ENCODE measurements at places on chromosomes 12 and 14.

DNA sequence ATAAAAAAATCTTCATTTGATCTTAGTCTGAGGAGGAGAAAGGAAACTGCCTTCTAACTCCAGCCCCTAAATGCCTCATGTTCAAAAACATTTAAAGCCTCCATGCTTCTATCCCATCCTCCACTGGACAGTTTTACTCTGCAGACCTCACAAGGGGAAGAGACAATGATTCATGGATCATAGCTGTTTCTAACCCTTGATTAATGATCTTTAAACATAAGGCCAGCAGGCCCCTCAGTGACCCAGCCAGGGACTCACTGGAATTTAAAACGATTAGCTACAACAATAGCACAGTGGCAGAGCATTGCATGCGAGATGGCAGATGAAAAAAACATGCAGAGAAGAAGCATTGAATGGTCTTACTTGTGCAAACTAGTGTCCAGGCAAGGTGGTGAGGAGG lies 6.0 kb downstream of the DCTN2 start:
- H3K27ac ChIP-seq, result no peak overlapping the region
- H3K27me3 ChIP-seq, result no peaks in the 10 kb centered on the region
- no peaks in the 10 kb centered on the region for H3K36me3 ChIP-seq
- DNase-seq, result no peak
- no peak overlapping the region for H3K4me3 ChIP-seq

DNA sequence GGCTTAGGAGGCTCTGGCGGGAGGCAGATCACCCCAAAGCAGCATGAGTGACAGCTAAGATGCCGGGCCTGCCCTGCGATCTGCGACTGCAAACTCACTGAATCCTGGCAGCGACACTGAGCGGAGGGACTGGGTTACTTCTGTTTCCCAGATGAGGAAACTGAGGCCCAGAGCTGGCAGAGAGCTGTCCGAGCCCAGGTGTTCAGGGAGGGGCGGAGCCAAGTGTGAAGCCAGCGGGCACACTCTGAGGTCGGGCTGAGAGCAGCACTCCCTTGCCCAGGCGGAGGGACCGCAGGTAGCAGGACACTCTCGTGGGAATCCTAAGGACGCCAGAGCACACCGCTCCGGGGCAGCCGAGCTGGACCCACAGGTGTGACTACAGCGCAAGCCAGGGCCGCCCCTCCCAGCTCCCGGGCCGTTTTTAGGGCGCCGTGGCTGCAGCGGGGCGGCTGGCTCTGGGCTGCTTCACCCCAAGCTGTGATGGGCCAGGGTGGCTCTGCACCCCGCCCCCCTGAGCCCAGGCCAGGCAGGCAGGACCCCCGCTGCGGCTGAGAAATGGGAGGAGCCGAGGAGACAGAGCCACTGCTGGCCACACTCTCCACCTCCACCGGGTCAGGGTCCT lies 27.4 kb downstream of the MMP17 start:
- H3K4me1 ChIP-seq, result no peaks in the 10 kb centered on the region
- H3K4me3 ChIP-seq, result no peak overlapping the region
- H3K27ac ChIP-seq, result no peak overlapping the region
- H3K27me3 ChIP-seq, result peaks cover 17% of the 10 kb centered on the region

- peaks cover 13% of the 10 kb centered on the region for H3K36me3 ChIP-seq
- H3K27me3 ChIP-seq, result no peaks in the 10 kb centered on the region
- DNase-seq, result no peak
- H3K4me3 ChIP-seq, result no peak overlapping the region
These were observed 31.9 kb downstream of the ERG28 start for GRCh38 chr14:75628816-75629215.

DNA sequence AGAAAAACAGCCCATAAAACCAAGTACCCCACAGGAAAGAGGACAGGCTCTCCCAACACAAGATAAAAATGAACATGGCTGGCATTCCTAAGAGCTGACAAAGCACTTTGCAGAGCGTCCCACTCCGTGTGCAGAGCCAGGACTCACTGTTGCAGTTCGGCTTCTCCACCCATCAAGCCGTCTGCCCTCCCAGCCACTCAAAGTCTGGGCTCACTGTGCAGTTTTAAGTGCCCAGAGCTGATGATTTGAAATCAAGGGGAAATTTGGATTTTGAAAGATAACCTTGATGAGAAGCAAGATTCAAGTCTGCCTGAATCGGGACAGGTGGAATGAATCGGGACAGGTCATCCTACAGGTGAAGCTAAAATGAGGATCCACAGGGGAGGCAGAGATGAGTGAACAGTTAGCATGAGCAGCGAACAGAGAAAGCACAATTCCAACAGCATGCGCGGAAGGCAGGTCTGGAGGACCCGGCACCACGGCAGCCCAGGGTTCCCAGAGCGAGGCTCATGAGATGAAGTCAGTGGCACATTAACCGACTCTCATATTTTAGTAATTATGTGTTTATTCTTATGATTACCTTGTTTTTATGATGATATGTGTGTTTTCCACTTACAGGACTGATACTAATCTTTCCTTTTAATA lies 39.8 kb upstream of the GPR68 start:
- no peak for DNase-seq
- H3K27ac ChIP-seq, result no peak overlapping the region
- no peaks in the 10 kb centered on the region for H3K27me3 ChIP-seq
- H3K4me3 ChIP-seq, result no peak overlapping the region

DNA sequence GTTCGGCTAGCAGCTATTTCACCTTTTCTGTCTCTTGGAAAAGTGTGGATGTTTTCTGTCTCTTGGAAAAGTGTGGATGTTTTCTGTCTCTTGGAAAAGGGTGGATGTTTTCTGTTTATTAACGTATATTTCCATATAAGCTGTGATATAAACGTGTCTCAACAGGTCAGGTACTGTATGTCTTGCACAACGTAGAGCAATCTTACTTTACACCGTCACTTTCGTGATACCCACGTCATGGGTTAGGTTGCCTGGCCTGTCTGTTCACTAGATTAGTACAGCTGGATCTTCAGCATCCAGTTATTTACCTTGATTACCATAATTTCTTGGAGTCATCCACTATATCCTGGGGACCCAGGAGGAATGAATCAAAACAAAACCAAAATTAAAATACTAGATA lies 14.1 kb downstream of the CLEC7A start:
- H3K4me3 ChIP-seq, result no peak overlapping the region

DNA sequence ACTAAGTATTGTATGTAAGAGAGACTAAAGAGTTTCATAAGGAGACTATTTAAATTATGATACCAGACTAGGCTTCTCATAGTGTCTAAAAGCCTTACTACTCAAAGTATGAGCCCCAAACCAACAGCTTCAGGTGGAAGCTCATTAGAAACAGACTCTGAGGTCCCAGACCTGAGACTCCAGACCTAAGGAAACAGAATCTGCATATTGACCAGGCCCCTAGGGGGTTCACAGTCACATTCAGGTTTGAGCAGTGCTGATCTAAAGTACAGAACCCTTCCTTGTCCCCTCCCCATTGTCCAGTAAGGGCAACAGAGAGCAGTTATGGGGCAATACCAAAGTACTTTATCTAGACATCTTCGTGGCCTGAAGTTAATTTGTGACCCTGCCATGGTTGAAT lies 87.7 kb downstream of the SSPN start:
- no peaks in the 10 kb centered on the region for H3K27me3 ChIP-seq
- no peaks in the 10 kb centered on the region for H3K4me1 ChIP-seq
- H3K27ac ChIP-seq, result no peak overlapping the region
- no peak overlapping the region for H3K4me3 ChIP-seq
- DNase-seq, result no peak
